Left forelimb (tissue), 1 donor: ENCODE measurements at places on chromosomes 2 and 18.

DNA sequence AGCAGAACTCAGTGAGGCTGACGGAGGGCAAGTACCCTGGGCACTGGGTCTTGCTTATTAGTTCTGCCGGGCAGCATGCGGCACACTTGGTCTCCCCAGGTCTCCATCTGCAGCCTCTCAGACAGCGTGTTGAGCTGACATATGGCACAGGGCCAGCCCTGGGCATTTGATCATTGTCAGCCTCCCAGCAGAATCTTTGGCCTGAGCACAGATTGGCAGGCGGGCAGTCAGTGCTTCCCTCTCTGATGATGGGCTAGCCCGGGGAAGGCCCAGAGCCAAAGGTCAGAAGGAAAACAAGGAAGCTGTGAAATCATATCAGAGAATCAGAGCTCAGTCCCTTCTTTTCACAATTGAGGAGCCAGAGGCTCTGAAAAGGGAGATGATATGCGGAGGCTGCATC is 150.1 kb upstream of the LRRTM1 start:
- no peak for DNase-seq

DNA sequence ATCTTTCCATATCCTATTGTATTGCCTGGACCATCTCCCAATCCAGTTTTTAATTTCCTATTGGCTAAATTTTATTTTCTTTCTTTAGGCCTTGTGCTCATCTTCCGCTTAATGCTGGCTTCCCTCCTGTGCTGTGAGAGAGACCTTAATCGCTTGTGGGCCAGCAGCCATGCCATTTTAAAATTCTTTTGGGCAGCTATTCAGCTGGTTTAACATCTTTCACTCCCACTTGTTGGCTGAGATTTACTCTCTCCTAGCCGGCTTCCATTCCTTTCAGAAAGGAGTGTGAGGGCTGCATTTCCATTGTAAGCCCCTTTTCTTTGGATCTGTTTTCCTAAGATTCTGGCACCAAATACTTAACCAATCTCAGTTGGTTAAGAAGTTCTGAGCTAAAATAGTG is 140.9 kb upstream of the RASGRP3 start:
- DNase-seq: no peak

GRCh38 chr18:78244779-78245178 is 734.8 kb upstream of the SALL3 start:
- DNase-seq: no peak

GRCh38 chr2:220057916-220058315 is 430.5 kb downstream of the SLC4A3 start:
- no peak for DNase-seq

DNA sequence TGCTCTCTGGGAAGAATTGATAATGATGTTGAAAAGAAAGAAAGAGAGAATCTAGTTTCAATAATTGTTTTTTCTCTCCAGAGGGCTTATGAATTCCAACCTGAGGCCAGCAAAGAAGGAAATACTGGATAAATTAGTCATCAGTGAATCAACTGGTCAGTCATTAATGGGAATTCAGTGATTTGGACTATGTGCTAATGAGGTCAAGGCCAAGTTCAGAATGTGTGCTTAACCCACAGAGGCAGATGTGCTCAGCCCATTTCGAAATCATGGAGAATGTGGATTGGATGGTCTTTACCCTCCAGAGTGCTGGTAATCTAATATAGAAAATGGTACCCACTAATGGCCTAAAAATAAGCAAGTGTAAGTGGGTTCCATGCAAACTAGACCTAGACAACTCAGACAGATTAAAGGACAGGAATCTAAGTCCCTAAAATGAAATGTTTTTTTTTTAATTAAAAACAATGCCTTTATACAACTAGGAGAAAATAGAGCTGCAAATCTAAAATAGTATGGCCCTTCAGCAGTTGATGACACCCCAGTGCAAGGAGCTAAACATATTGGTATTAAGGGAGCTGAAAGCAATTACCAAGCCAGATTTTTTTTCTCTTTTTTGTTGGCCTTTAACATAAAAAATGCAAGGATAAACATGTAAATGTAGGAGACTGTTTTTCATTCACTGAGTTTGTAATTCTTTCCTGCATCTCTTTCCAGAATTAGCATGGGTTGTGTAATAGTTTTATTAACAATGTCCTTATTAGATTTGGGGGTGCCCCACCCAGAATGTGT is 296.9 kb downstream of the SATB2 start:
- no peak for DNase-seq

GRCh38 chr2:187139469-187139868 is 290.5 kb upstream of the ZSWIM2 start:
- DNase-seq: no peak

DNA sequence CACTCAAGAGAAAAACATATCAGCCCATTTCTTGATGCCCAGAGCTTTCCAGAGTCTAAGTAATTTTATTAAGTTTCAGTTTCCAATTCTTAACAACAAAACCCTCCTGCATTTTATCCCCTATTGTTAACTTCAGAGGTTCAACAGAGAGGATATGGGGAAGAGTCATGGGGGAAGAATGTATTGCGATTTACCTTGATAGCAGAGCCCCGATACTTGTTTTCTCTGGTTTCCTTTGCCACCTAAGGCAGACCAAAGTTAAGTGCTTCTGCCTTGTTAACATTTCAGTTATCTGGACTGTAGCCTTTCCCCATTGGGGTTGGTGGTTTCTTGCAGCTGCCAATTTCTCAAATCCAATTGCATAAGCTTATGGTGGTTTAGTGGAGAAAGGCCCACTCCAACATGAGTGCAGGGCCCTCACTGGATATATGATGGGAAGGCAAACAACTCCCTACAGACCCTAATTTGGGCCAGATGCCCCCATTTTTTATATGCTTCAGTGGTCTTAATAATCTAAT is 82.0 kb upstream of the ITGB6 start:
- DNase-seq: no peak

- no peak for DNase-seq
Observed at GRCh38 chr18:73891572-73892421, 255.8 kb downstream of the FBXO15 start.

DNA sequence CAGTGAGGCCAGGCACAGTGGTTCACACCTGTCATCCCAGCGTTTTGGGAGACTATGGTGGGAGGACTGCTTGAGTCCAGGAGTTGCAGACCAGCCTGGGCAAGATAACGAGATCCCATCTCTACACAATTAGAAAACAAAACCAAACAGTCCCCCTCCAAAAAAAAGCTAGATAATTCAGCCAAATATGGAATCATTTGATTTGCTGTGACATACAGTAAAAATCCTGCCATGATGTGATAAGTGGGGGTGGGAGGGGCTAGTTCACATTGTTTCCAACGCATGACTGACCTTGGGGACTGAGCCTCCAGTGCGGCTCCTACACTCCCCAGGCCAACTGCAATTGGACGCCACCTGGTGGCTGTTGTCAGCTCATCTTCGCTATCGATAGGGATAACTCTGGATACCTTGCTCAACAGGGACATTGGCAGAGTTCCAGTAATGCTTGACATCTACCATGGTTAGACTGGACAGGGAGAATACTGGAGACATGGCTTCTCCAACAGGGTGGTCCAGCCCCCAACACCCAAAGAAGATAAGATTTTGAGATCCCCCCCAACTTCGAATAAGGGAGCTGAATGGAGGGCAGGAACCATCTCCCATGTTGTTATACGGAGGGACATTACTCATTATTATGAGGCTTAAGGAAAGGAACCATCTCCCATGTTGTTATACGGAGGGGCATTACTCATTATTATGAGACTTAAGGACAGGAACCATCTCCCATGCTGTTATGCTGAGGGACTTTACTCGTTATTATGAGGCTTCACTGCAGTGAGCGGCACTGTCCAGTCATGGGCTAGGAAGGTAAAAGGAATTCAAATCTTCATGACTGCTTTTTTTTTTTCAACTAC is 135.9 kb downstream of the TGIF1 start:
- no peak for DNase-seq

- peak; percentile 42 for DNase-seq
Observed at GRCh38 chr2:120305937-120306490, 39.9 kb upstream of the INHBB start.

- no peak for DNase-seq
Observed at GRCh38 chr2:120863661-120864320, 128.1 kb downstream of the GLI2 start.

DNA sequence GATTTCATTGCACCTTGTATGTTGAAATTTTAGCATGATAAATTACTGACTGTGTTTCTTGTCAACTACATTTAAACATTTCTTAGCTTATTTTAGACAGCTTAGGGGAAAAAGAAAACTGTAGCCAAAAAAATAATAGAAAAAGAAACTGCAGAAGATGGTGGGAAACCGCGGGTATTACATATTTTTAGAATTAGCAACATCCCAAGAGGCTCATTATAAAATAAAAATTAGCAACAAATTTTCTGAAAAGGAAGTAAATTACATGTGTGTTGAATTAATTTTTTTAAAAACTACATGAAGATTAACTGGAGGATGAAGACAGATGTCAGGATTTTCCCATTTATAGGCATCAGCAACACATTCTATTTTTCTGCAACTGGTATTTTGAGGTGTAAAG is 4.3 kb downstream of the PELI1 start:
- DNase-seq: no peak

GRCh38 chr2:15858466-15858865 is 81.9 kb upstream of the MYCN start:
- no peak for DNase-seq

GRCh38 chr2:118309257-118309945 is 221.1 kb downstream of the INSIG2 start:
- DNase-seq: no peak
